Activated T-cell treated with anti-CD3 and anti-CD28 coated beads, Interleukin-2, amount 50 U/mL, for 4 hours (primary cell): ENCODE measurements at places on chromosomes 5 and 9.

DNA sequence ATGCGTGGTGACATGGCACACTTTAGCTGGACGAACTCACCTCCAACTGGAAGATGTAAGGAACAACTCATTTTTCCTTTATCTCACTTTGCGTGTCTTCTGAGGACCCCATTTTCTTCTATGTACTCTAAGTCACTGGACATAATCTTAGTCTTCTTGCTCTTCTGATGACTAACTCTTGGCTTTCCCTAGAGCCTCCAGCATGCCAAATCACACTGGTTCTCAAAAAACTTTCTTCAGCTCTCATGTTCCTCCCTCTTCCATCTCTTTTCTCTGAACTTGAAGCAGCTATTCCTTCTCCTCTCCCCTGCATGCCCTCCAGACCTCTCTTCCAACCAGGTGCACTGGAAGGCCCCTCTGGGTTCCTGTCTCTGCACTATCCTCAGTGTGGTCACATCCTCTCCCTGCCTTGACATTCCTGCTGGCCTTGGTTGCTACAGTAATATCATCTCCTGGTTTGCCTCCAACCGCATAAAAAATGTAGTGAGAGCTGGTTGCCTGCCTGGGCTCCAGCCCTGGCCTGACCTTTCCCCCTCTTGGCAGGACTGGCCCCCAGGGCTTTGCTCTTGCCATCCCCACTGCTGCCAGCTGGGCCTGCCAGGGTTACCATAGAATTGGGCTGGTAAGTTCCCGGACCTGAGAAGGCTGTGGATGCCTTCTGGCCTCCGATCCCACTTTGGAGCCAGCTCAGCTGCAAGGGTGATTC is 44.8 kb upstream of the BNC2 start:
- DNase-seq, result no peak

GRCh38 chr5:96687080-96687479 is 24.9 kb downstream of the CAST start:
- no peak for DNase-seq

DNA sequence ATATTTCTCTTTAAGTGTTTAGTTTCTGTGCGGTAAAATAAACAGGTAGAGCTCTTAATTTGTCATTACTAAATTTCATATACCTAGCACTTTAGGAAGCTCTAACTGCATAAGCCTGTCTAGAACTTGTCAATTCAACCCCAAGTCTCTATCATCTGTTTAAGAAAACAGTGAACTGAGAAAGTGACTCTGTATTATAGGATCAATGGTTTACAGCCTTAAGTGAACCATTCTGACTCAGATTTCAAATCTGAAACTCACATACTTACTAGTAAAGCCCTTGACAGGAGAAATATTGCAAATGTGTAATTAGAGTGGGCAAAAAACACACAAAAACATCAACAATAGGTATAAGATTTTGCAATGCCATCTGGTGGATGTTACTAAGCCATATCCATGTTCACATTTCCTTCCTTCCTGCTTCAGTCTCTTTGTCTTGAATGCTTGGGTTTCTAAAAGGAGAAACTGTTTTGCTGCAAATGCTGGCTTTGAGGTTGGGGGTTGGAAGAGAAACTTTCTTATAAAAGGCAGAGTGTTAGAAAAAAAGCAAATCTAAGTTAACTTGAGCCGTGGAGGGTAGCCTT is 101.8 kb downstream of the DOCK8 start:
- DNase-seq, result no peak

DNA sequence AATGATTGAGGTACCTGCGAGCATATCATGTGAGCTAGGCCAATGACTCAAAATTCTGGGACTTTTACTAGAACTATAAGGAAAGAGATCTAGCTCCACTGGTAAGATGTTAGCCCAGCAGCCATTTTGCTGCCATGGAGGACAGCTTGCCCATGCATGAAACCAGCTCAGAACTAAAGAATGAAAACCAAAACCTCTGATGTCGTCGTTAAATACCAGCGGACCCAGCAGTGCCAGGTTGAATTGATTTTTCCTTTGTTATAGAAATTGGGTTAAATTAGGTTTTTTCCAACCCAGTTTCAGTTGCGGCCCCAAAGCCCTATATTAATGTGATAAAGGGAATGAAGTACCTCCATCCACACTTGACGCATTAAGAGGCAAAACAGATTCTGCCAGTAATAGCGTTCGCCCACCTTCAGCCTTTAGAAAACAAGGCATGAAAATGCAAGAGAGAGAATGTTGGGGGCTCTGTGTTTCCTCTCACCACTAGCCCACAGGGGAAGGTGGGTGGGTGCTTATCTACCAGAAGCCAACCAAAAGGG is 5.5 kb upstream of the ITK start:
- no peak for DNase-seq

DNA sequence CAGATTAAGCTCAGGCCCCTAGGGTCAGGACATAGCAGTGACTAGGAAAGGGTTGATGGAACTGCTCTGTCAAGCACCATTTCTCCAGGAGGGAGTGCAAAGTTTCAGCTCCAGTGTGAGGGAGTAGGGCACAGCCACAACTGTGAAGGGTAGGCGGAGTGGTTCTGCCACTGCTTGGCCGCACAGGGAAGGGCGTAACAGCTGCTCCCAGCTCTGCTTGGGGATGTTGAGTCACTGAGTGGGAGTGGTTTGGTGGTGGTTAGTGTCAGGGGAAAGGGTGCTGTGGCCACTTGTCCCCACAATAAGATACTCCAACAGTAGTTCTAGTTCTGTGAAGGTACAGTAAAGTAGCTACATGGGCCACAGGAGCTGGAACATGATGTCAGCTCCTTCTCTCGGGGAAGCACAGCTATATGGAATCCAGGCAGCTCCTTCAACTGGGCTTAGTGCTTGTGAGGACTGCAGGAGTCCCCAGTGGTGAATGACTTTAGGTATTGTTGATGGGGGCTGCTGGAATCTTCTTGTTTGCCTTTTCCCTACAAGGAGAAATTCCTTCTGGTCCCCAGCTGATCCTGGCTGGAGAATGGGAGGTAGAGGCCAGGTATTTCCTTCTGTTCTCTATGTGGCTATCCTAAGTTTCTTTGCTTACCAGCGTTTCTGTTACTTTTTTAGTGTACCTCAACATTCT is 314.5 kb downstream of the SPATA31D1 start:
- no peak for DNase-seq

- DNase-seq, result no peak
Measured at GRCh38 chr9:92525306-92525705, 10.5 kb downstream of the ECM2 start.

DNA sequence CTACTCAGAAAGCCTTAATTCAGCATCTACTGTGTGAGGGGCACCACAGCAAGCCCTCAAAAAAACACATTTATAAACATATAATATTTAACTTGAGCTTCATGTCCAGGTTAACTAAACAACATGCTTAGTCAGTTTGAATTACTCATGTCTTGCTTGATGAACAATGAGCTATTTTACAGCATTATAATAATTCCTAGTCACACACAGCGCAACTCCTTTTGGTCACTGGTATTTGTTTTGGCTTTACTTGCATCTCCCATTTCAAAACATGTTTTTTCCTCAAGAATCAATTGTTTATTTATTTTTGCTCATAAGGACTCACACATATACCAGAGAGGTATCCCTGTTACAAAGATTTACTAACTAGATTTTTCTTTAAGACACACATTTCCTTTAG is 616.7 kb upstream of the DAB2 start:
- DNase-seq, result no peak

DNA sequence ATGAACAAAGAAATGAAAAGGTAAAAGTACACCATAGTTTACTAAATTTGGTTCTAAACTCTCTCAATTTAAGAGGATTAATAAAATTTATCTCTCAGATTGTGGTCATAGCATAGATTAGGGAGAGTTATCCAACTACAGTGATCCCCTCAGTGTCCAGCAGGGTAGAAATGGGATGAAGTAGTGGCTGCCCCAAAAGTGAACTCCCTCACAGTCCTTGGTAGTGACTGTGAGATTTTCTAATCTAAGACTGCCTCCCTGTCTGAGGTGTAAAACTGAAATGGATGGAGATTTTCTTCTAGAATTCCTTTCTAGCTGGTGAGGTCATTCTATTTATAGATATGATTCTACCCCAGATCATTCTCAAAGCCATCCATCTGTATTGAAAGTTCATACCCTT is 455.5 kb downstream of the ACTL7B start:
- no peak for DNase-seq

GRCh38 chr5:155103146-155103545 is 89.6 kb downstream of the KIF4B start:
- no peak for DNase-seq
